ENCODE measurements at places on chromosomes 2 and 18.
A peak's percentile ranks its signal among the peaks of the same experiment; 100 is the strongest.

DNA sequence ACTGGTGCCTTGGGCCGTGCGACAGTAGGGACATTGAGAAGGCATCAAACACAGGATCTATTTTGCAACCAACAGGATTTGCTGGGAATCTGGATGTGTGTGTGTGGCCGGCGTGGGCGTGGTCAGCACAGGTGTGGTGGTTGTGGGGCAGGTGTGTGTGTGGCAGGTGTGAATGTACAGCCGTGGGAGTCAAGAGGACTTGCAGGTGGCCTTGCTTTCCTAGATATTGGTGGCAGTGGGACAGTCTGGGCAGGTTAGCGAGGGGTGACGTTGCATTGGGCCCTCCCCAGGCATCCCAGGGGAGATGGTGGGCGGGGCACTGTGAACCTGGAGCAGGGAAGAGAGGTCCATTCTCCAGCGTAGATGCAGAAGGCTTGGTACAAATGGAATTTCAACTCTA lies 3.2 kb upstream of the LIMS2 start:
- no peaks in the 10 kb centered on the region for H3K36me3 ChIP-seq
- H3K27me3 ChIP-seq = peaks cover 26% of the 10 kb centered on the region
- H3K4me3 ChIP-seq = no peak overlapping the region
- no peak overlapping the region for H3K27ac ChIP-seq

DNA sequence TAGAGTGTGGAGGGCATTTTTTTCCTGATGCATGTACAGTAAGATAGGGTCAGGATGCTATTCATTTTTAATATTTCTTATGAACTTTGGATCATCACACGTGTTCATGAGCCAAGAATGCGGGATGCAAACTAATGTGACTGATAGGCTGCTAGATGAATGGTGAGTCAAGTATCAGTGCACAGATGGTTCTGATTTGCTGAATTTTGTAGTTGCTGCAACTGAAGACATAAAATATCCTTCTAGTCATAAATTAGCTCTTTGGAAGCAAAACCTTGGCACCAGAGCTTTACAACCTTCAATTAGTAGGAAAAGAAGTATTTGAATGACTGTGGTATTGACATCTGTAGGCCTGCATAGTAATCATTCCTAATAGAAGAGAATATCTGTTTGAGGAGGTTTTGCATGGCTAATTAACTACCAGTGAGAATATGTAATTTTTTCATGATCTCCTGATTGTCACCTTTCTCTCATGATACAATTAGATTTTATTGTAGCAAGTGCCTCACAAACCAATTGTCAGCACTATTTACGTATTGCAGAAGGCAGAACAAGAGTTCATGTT lies 94.0 kb downstream of the VRK2 start:
- no peak overlapping the region for H3K4me3 ChIP-seq
- H3K4me1 ChIP-seq = no peaks in the 10 kb centered on the region
- H3K27me3 ChIP-seq = no peaks in the 10 kb centered on the region
- H3K36me3 ChIP-seq = peaks cover 20% of the 10 kb centered on the region
- no peak overlapping the region for H3K27ac ChIP-seq

DNA sequence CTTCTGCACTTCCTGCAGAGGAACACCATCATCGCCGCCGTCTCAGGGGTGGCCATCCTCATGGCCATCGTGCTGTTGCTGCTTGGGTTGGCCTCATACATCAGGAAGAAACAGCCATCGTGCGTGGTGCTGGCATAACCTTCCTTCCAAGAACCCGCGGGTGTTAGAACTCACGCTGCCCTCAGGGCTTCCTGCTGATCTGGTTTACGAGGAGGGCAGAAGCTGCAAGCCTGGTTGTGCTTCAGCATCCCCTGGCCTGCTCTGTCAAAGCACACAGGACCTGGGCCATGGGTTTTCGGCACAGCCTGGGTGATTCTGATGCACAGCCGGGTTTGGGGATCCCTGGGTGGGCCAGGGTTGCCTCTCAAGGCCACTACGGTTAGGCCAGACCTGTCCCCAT lies 12.2 kb upstream of the ZAP70 start:
- H3K27me3 ChIP-seq = no peaks in the 10 kb centered on the region
- no peak for DNase-seq
- H3K4me1 ChIP-seq = peaks cover 10% of the 10 kb centered on the region
- H3K36me3 ChIP-seq = no peaks in the 10 kb centered on the region

GRCh38 chr2:170974304-170974993 lies 45.4 kb downstream of the GORASP2 start:
- peaks cover 6% of the 10 kb centered on the region for H3K4me1 ChIP-seq
- peak overlapping the region; percentile 1 for H3K27ac ChIP-seq
- no peak for DNase-seq
- H3K27me3 ChIP-seq = no peaks in the 10 kb centered on the region
